ENCODE measurements at places on chromosomes 4 and X. TPM values are rescaled to one million over a fixed set of nuclear protein-coding genes. Genes with fewer than 3 reads are reported as not detected.

Gene TLR1
- 9.6 TPM for total RNA-seq

Gene F8A2
- total RNA-seq: not detected

Gene UGT2B15
- total RNA-seq: not detected

Gene SFRP2
- 103 TPM for total RNA-seq

Gene SERTM2
- total RNA-seq: 2.4 TPM

Gene AWAT2
- total RNA-seq: not detected

All from camera-type eye (tissue), 1 donor.